Uterine smooth muscle cell (primary cell): ENCODE measurements at places on chromosomes 3 and 15. TPM values are rescaled to one million over a fixed set of nuclear protein-coding genes. Genes with fewer than 3 reads are reported as not detected.

The ROBO2 gene
- 0.37 and 0.55 TPM in 2 replicates for total RNA-seq

The PP2D1 gene
- total RNA-seq = not detected in 2 replicates

The UNC13C gene
- total RNA-seq = under 0.01 TPM in 1 of 2 replicates, not detected in the other

The GPR156 gene
- total RNA-seq = 0.37 and 0.55 TPM in 2 replicates

The SLC51A gene
- 0.25 TPM in 1 of 2 replicates, not detected in the other for total RNA-seq

The ENTPD3 gene
- not detected in 2 replicates for total RNA-seq

The CCRL2 gene
- 0.62 and 1.5 TPM in 2 replicates for total RNA-seq

The ERICH6 gene
- 0.22 TPM in 1 of 2 replicates, not detected in the other for total RNA-seq

The SMARCC1 gene
- total RNA-seq = 31.4 and 33.7 TPM in 2 replicates

The GNB4 gene
- 62.5 and 103 TPM in 2 replicates for total RNA-seq

The MYD88 gene
- 11.9 and 12.5 TPM in 2 replicates for total RNA-seq
